ENCODE measurements at places on chromosomes 5 and 9.

DNA sequence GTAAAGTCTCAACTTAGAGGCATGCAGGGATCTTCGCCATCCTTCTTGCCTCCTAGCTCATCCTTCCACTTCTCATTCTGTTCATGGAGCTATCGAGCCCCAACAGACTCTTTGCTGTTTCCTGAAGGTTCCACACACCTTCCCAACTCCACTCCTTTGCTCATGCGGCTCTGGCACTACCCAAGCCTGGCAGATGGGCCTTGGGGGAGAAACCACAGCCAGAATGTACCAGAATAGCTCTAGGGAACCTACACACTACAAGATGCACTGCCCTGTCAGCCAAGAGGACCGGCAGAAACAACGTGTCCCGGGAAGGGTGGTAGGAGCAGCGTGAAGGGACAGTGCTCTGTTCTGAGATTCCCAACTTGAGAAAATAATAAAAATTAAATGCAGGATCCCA lies 178.9 kb downstream of the GABBR2 start:
- DNase-seq, result no peak

DNA sequence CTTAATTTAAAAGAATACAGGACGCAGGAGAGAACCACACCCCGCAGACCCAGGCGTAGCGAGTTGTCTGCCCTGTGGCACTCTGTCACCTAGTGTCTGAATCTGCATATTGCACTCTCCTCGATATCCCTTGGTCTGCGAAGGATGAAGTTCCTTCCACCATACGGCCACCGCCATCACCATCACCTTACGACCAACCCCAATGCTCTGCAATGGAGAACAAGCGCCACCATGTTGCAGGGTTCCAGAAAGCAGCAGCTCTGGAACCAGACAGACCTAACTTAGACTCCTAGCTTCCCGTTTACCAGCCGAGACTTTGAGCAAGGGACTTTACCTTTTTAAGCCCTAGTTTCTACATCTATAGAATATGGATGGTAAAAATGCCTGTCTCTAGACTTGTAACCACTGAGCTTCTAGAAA lies 77.4 kb upstream of the DMRT1 start:
- DNase-seq, result peak; percentile 55

DNA sequence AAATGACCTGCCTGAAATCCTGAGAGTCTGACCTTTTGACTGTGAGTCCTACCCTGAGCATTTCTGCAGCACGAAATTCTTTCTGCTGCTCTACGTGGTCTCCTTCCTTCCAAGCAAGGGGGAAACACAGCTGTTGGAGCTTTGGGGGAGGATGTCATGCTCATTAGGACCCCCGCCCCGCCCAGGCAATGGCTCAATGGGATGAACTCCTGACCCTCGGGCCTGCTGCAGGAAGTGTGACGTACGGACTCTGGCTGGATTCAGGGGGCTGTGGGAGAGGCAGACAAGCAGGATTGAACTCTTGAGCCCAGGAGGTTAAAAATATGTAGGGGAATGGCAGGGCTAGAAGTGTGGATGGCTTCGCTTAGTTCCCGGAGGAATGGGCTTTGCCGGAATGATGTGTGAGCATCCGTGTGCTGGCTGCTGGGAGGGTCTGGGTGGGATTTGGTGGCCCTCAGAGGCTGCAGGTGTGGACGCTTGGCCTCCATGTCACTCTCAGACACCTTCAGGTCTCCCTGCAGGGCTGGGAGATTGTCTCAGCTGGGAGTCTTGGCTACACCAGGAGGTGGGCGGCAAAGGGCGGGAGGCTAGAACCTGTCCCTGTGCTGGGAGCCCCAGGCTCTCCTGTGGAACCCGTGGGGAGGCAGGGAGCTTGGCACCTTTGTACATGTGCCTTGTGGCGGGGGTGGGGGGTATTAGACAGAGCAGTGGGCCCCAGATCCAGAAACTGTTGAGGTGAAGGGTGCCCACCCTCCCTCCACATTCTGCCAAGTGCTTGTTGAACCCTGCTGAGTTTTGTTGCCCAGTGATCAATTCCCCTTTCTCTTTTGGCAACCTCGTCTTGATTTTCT lies 26.3 kb downstream of the STC2 start:
- no peak for DNase-seq

GRCh38 chr9:109781541-109782197 lies 1.7 kb downstream of the PALM2AKAP2 start:
- no peak for DNase-seq

GRCh38 chr5:140262839-140263238 lies 40.1 kb downstream of the PFDN1 start:
- no peak for DNase-seq

DNA sequence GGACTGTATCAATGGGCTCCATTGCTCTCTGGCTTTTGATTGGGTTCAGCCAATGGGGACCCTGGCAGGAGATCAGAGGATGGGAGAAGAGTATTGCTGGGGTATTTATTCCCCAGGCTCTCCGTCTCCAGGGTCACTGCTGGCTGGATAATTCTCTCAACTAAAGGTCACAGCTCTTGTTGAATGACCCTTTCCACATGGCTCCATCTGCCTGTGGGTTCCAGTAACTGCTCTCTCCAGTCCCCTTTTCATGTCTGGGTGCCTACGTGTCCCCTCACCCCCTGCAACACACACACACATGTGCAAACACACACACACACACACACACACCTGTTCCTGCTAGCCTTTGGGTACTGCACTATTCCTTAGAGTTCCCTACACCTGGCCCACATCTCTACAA lies 53.9 kb upstream of the RIC1 start:
- no peak for DNase-seq

- peak; percentile 65 for DNase-seq
These were observed 57.9 kb upstream of the IER5L start for GRCh38 chr9:129235931-129236331.

DNA sequence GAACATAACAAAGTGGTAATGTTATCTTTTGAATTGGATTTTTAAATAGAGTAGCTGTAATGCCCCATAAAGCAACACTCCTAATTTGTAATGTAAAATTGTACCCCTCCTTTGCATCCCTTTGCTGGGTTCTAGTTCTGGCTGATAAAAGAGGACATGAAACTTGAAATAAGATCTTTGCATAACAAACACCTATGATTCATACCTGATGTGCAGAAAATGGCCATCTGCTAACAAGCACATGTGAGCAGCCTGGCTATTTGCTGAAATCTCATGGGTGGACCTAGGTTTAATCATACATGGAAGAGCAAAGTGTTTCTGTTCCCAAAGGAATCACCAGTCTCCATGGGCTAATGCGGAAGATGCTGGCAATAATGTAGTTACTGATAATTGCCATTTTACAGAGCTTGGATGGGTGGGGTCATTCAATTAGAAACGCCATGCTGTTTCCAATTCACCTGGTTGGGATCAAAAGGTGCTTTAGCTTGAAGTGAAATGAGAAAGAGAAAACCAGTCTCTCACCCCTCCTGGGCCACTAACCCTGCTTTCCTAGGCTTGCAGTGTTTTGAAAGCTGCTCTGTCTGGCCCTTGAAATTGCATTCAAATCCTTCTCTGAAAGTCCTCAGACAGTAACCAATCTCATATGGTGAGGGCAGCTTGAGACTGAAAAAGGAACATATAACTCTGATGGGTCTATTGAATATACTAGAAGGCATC lies 585.1 kb downstream of the TLE4 start:
- DNase-seq, result no peak

GRCh38 chr5:113748403-113748802 lies 234.9 kb downstream of the YTHDC2 start:
- DNase-seq, result no peak

DNA sequence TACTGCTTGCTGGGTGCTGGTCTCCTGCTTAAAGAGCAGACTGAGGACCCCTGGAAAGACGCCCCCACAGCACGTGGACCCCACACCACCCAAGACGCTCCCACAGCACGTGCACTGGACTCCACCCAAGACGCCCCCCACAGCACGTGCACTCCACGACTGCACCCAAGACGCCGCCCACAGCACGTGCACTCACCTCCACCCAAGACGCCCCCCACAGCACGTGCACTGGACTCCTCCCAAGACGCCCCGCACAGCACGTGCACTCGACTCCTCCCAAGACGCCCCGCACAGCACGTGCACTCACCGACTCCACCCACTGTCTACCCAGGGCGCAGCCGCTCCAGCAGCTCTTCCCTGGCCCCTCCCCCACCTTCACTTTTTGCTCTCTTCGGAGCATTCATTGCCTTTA lies 50.5 kb downstream of the EHMT1 start:
- DNase-seq, result peak; percentile 8

DNA sequence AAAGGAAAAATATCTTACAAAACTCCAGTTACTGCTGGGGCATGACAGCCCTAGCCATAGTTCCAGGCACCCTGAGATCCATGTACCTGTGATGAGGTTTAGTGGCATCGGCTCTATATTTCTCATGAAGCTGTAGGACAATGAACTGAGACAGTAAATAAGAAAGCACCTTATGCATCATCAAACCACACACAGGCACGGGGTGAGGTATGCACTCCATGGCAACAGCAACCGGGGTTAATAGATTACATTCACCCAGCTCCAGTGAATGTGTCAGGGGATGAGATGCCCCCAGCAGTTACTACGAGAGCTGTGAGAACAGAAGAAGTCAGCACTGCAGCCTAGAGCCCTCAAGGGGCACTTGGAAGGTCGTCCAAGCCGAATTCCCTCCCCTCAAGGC lies 162.0 kb upstream of the S1PR3 start:
- peak; percentile 15 for DNase-seq

GRCh38 chr5:157533011-157533481 lies 42.5 kb downstream of the ADAM19 start:
- no peak for DNase-seq

GRCh38 chr5:44388321-44389089 lies 715 bp downstream of the FGF10 start:
- DNase-seq, result no peak

DNA sequence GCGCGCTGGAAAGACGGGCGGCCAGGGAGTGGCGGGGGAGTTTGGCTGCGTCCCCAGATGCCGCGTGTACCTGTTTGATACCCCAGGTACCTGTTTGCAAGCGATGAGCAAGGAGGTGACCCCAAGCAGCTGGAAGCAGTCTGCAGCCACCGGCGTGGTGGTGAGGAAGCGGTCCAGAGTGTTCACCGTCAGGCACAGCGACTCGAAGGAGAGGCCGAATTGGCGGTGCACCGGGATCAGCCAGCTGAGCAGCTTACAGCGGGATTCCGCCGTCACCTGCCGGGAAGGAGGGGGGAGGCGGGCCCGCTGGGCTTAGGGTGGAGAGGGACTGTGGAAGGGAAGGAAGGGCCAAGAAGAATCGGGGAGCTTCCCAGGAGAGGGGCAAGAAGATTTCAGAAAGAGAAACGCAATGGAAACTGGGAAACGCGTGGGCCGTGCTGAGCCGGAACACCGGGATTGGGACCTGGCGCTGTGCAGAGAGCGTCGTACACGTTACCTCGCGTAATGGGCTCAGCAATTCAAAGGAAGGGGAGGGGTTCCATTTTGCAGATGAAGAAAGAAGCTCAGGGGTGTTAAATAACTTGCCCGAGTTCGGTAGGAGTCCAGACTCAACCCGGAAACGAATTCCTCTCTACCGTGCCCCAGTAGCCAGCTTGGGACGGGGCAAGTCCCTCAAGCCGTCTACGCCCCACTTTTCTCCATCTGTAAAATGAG lies 980 bp downstream of the CCNO start:
- peak; percentile 14 for DNase-seq

- peak; percentile 43 for DNase-seq
These were observed 29.9 kb downstream of the SLC6A18 start for GRCh38 chr5:1255081-1255561.

GRCh38 chr5:115565233-115565632 lies 20.7 kb upstream of the FEM1C start:
- DNase-seq, result no peak

DNA sequence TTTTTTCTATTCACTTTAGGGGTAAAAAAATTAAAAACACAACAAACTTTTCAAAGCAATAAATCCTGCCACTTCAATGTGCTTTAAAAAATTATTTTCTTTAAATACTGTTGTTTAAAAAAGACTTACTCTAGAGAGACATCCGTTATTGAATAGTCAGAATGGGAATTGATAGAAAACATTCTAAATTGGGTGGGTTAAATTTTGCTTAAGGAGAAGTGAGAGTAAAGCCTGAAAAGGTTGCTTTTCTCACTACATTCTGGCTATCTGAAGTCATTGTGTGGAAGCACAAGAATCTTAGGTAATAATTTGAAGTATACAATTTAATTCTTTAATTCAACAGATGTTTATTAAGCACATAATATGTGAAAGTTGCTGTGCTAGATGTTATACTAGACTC lies 509.3 kb downstream of the NR2F1-AS1 start:
- no peak for DNase-seq

DNA sequence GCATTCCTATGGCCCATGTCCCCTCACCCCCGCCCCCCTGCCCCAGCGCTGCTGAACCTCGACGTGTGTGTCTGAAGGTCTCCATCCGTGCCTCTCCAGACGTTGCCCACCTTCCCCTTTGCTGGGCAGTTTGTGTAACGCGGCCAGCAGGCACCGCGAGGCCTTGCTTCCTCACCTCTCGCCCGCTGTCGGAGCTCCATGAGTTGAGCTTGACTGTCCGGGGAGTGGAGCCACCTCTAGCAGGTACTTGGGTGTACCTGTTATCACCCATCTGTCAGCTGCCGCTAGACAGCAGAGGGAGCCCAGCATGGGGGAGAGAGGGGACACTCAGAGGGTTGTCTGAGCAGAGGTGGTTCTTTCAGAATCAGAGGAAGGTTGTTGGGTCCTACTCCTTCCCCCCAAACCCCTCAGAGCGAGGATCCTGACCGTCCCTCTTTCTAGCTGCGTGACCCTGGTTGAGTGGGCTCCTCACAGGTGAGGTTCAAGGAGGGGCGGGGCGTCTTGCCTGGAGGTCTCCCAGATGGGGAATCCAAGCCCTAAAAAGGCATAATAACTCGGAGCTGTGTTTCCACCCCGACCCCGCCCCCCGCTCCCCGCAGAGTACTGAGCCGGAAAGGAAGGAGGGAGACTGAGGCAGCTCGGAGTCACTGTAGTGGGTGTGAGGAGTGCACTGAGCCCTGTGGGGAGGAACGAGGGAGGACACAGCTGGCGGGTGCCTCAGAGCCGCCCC lies 184.7 kb downstream of the C9orf50 start:
- no peak for DNase-seq

GRCh38 chr5:31918739-31919138 lies 255.4 kb downstream of the GOLPH3 start:
- no peak for DNase-seq

DNA sequence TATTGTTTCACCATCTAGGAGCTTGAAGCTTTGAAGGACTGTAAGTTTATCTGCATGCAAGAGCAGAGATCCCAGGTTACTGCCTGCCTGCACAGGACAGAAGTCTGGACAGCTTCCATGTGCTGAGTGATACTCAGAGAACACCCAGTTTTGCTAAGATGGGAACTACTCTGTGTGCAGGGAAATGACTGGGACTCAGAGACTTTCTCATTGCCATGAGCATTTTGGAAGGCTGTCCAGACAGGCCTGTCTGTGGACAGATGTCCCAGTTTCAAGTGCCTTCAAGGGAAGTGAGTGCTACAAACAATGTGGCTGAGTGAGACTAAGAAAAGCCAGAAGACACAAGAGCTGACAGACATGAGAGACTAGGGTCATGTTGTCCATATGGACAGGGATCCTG lies 19.2 kb upstream of the ZNF131 start:
- no peak for DNase-seq

GRCh38 chr9:16046713-16047112 lies 493.9 kb downstream of the CCDC171 start:
- DNase-seq, result no peak
